SK-N-DZ (cell line): ENCODE measurements at places on chromosomes 3 and 15.
A peak's percentile ranks its signal among the peaks of the same experiment; 100 is the strongest.

DNA sequence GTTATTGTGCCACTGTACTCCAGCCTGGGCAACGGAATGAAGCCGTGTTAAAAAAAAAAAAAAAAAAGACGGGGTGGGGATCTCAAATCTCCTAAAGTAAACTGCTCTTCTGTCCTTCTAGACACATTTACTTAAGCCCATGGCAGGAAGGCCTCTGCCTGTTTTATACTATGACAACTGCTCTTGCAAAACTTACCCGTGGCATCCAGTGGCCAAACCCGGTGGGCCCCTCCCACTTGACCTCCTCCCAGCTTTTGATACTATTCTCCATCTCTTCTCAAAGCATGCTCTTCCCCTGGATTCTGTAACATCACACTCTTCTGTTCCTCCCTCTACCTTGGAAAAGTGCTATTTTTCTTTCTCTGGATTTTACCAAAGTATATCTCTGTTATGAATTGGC is 112.2 kb downstream of the RFTN1 start:
- no peak for DNase-seq

- no peak for DNase-seq
These were observed 161.4 kb upstream of the LRTM1 start for GRCh38 chr3:55089211-55089610.

GRCh38 chr15:75104804-75105557 is 81.6 kb downstream of the PPCDC start:
- DNase-seq = no peak

DNA sequence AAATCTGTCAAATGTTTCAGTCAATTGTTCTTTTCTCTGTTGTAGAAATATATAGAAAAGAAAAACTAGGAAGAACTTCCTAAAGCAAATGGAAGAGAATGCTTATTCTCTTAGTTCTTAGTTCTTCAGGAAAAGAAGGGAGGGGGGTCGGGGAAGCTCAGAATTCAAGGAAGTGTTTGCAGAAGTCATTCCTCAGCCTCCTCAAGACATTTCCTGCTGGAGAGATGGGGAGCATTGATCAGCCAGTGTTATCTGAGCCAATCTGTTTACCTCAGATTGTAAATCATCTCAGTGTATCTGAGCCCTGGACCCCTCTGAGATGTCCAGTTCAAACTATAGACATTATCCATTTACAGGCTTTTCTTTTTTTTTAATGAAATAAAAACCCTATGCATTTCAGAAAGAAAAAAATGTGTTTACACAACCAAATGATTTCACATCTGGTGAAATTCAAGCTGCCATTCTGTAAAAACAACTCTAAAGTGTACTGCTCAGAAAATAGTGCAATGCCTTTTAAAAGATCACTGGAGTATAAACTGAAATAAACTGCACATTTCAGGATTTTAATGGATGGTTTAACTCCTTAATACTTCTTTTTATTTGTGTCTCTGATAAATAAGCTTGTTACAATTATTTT is 460.7 kb downstream of the ROBO1 start:
- peak; percentile 13 for DNase-seq

GRCh38 chr3:133254716-133255115 is 145.1 kb upstream of the BFSP2 start:
- DNase-seq = no peak

GRCh38 chr3:122679882-122680474 is 661 bp upstream of the PARP14 start:
- peak; percentile 15 for DNase-seq

- no peak for DNase-seq
These were observed 74.0 kb downstream of the HERC1 start for GRCh38 chr15:63759752-63760151.

- DNase-seq = no peak
These were observed 8.1 kb downstream of the ARPP21 start for GRCh38 chr3:35647461-35647860.

DNA sequence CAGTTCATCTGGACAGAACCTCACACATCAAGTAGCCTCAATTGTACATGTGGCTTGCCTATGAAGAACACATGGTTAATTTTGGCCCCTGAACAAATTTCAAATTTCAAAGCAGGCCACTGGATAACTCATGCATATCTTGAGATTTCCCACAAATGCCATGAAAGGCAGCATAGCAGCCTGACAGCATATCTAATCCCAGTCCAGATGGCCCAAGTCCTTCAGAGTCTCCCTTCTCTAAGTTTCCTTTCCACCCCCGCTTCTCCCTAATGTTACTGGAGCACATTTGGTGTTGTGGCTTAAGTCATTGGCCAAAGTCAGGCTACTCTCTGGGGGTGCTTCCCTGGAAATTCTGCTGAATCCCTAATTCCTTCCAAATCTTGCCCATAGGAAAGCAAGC is 53.8 kb upstream of the COL6A6 start:
- DNase-seq = no peak

DNA sequence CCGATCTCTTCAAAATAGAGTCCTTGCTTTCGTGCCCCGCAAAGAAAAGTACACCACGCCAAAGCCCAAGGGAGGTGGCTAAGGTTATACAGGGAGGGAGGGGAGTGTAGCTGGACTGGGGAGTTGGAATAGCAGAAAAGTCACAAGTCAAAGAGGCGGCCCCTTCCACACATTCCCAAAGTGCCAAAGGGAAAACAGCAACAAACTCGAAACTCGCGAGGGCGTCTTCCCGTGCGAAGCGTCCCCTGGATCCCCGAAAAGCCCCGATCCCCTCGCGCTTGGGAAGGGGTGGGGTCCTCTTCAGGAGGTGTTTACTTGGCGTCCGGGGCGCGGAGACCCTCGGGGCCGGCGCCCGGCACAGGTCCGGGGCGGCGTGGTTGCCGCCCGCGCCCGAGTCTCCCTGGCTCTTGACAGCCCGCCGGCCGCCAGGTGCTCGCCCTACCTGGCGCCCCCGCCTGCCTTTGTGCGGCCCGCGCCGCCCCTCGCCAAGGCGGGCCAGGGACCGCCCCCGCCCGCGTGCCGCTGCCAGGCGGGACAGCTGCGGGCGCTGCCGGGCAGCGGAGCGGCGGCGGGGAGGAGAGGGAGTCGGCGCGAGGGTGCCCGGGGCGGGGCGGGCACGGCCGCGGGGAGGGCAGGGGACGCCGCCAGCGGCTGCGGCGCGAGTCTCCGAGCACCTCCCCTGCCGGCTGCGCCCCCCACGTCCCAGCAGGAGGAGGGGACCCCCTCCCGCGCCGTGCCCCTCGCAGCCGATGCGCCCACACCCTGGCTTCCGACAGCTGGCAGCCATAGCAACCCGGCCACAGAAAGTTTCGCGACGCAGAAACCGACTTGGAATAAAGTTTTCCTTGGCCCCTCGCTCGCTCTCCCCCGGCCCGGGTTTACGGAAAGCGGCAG is 966 bp downstream of the MYO1E start:
- no peak for DNase-seq

GRCh38 chr3:116265320-116265695 is 180.0 kb downstream of the LSAMP start:
- DNase-seq = no peak

DNA sequence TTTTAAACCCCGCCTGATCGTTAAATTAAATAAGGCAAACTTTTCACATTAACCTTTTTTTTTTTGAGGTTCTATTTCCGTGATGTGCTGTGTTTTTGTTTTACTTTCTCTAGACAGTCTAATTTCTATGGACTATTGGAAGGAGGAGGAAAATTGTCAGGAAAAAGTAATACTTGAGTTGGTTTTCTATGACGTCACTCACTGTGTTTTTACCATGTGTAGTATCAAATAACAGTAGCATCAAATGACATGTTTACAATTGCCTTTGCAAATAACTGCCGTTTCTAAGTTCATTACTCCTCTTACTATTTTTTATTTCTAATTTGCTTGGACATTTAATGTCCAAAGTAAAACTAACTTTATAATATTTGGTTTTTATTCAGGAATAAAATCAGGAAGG is 32.3 kb downstream of the MYO1E start:
- DNase-seq = no peak

- DNase-seq = no peak
These were observed 306.4 kb upstream of the CNTN3 start for GRCh38 chr3:74920721-74921350.

GRCh38 chr3:32531010-32531647 is 28.5 kb upstream of the CMTM6 start:
- no peak for DNase-seq

DNA sequence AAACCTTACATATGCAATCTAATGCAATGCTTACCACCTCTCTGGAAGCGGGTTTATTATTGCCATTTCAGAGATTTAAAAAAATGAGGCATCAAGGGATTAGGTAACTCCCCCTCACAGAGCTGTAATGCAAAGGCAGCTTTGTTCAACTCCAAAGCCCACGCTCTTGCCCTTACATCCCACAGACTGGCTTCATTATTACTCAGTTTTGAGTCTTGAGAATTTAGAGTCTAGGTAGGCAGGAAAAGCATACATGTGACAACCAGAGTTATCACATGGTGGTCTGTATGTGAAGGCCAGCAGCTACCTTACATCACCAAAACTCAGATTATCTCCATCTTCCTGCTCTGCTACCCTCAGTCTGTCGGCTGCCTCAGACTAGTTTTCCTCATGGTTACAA is 326.9 kb downstream of the UACA start:
- DNase-seq = no peak

DNA sequence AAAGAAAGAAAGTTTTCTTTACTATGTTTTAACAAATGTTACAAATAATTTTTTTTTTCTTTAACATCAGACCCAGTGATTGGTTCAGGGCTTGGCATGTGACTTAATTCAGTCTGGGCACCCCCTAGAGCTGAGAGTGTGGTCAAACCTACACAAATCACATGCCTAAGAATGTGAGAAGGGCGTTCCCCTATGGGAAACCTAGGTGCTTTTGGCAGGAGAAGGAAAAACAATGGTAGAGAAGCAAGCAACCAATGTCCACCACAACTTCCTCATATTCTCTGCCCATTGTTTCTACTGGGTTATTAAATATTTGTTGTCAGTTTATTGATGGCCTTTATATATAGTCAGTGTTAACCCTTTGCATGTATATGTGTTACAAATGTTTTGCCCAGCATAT is 21.4 kb upstream of the PIAS1 start:
- DNase-seq = no peak

DNA sequence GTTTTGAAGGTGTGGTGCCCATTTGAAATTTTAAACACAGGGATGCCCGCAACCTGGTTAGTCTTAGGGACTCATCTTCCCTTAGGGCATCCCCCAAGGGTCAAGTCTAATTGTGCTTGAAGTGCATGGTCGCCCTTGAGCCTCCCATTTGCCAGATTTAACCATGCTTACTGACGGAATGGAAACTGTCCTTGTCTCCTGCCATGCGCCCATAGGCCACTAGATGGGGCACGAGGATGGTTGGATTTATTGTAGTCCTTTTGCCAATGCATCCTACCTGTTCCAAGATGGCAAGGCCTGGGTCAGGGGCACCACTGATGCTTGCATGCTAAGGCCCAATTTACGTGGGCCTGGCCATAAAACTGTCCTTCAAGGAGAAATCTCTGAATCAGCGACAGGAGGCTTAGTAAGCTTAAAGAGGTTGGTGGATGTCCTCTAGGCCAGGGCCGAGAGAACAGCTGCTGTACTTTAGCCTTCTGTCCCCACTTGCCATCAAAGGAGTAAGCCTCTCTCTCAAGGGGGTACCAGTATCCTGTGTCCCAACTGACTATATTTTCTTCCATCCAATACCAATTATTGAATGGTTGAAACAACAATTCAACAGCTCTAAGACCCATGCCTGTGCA is 355.4 kb downstream of the OTOL1 start:
- peak; percentile 63 for DNase-seq

DNA sequence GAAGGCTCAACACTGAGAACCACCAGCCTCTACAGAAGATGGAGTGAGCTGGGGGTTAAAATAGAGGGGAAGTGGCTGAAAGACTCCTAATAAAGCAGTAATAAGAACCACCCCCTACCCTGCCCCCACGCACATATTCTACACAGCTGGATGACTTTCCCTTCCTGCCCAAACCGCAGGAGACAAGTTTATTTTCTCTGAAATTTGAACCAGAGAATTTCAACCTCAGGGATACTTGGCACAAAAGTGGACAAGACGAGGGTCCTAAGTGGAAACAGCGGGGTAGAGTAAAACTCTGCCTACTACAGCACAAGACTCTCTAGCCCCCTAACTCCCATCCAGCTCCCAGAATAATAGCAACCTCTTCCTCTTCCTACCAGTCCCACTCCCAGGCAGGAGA is 28.4 kb downstream of the USF3 start:
- DNase-seq = no peak

GRCh38 chr3:141410408-141410807 is 42.1 kb downstream of the ZBTB38 start:
- DNase-seq = no peak

DNA sequence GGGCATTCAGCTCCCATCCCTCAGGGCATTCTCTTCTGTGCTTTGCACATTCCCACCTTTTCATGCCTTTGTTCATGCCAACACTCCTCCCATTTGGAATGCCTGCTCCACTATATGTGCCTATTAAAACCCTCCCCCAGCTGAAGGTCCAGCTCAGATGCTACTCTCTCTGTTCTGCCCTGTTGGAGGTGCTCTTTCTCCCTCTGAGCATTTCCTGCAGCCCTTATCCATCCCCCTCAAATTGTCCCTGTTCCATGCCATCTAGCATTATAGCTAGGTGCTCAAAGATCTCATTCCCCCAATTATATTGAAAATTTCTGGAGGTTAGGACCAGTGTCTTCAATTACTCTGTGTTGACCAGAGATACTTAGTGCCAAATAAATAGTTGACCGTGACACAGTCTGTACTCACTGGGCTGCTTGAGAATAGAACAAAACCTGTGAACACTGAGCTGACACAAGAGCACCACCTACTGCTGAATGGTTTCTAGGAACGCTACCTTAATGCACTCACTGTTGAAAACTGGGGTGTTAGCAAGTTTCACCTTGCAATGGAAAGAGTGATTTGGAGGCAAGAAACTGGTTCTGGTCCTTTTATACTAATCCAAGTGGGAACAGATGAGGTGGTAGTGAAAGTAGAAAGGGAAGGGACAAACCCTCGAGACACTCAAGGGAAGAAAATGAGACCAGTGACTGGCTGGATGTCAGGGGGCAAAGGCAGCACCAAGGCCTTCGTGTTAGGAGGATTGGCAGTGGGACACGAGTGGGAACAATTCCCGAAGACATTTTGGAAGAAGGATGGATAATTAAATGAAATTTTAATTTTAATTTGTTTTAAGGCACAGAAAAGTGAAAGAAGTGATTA is 289.8 kb upstream of the ROPN1 start:
- peak; percentile 23 for DNase-seq

DNA sequence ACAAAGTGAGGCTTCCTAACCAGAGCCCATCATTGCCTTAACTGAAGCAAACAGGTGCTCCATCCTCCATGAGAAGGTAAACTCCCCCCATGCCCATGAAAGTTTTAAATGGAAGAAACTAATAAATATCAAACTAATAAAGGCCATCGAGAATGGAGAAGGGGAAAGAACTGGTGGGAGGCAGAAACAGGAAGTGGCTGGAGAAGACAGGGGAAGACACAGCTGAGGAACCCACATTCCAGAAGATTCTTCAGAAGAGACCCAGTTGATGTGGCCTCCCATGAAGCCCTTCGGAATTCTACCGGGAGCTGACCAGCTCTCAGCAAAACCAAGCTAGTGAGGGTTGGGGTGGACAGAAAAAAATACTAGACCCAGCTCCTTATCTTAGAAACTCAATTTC is 41.6 kb downstream of the SH3BP5 start:
- DNase-seq = no peak

GRCh38 chr3:44885618-44886017 is 11.2 kb downstream of the TGM4 start:
- no peak for DNase-seq

- DNase-seq = no peak
These were observed 16.6 kb downstream of the EAF1 start for GRCh38 chr3:15443826-15444524.
